Neural crest cell (in vitro differentiated cells): ENCODE measurements at places on chromosomes 12 and 14.

GRCh38 chr12:8513256-8513655 lies at the start of gene CLEC4D:
Gene CLEC4D (plus strand): TSS chr12:8513503. CDS start chr12:8513733, 230 bp downstream.
- no peak for DNase-seq

GRCh38 chr14:20428010-20428365 lies 8.0 kb downstream of the KLHL33 start:
- no peak for DNase-seq

DNA sequence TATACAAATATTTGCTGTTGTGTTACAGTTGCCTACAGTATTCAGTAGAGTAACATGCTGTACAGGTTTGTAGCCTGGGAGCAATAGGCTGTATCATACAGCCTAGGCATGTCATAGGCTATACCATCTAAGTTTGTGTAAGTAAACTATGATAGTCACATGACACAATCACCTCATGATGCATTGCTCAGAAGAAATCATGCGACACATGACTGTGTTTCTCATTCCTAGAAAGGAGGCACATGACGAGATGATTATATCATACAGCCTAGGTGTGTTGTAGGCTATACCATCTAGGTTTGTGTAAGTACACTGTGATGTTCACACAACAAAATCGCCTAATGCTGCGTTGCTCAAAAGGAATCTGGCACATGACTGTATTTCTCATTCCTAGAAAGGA lies 31.9 kb downstream of the NOPCHAP1 start:
- DNase-seq: no peak

DNA sequence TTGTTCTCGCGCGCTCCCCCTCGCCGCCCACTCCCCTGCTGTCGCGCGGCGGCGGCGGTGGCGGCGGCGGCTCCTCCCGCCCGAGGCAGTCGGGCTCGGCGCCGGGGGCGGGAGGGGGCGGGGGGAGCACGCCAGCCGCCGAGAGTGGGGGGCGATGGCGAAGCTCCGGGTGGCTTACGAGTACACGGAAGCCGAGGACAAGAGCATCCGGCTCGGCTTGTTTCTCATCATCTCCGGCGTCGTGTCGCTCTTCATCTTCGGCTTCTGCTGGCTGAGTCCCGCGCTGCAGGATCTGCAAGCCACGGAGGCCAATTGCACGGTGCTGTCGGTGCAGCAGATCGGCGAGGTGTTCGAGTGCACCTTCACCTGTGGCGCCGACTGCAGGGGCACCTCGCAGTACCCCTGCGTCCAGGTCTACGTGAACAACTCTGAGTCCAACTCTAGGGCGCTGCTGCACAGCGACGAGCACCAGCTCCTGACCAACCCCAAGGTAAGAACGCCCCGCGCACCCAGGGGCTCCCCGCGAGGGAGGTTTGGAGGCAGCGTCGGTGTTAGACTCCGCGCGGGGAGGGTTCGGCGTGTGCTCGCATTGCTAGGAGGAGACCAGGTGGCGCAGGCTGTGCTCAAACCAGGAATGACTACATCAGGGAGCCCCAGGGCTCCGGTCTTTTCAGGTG lies 629 bp downstream of the KCNMB4 start:
- peak; percentile 41 for DNase-seq

GRCh38 chr12:10607885-10608458 lies 5.4 kb downstream of the MAGOHB start:
- no peak for DNase-seq

- DNase-seq: no peak
These were observed 15.3 kb downstream of the TNFRSF1A start for GRCh38 chr12:6326316-6327228.

- DNase-seq: no peak
These were observed 15.6 kb downstream of the DTX1 start for GRCh38 chr12:113072136-113072535.

DNA sequence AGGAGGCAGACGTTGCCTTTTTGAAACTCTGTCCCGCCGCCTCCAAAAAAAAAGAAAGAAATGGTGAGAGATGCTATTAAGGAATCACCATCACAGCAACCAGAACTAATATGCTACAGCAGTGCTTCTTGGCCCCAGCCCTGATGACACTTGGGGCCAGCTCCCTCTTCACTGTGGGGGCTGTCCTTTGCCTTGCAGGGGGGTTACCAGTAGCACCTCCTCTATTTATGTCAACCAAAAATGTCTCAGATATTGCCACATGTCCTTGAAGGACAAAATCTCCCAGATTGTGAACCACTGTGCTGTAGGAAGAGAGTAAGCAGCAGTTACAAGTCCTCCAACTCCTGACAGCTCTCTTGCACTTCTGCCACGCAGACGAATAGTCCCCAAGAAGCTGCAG lies 76.4 kb downstream of the LRRC74A start:
- no peak for DNase-seq

GRCh38 chr14:74620497-74620921 lies 8.5 kb upstream of the LTBP2 start:
- no peak for DNase-seq

DNA sequence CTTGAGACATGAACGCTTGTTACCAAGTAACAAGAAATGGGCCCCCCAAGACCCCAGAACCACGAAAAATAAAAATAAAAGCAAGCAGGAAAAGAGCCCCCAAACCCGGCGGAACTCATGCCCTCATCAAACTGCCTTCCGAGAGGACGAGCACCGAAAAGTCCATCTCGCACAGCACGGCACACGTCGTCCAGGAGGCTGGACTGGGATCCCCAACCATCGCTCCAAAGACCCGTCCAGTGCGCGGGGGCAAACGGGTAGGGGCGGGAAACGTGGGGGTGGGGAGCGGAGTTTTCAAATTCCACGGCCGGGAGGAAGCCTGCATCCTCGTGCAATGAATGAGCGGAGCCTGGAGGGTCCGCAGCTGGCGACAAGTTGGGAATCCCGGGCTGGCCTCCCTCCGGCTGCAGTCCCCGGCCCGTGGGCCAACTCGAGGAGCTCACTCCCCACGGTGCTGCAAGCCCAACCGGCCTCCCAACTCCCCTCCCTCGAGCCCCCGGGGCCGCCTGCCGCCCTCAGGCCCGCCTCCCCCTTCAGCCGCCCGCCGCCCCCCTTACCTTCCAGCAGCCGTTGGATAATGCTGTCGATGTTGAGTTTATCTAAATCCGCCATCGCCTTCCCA lies 484 bp downstream of the PPP1CC start:
- no peak for DNase-seq

- no peak for DNase-seq
These were observed 15.4 kb upstream of the TMEM120B start for GRCh38 chr12:121697093-121697698.

GRCh38 chr12:2284321-2284813 lies 231.6 kb downstream of the CACNA1C start:
- DNase-seq: no peak

GRCh38 chr14:65926935-65927700 lies 514.6 kb downstream of the FUT8 start:
- DNase-seq: no peak

GRCh38 chr14:51661504-51661903 lies 9.8 kb downstream of the FRMD6 start:
- DNase-seq: no peak

DNA sequence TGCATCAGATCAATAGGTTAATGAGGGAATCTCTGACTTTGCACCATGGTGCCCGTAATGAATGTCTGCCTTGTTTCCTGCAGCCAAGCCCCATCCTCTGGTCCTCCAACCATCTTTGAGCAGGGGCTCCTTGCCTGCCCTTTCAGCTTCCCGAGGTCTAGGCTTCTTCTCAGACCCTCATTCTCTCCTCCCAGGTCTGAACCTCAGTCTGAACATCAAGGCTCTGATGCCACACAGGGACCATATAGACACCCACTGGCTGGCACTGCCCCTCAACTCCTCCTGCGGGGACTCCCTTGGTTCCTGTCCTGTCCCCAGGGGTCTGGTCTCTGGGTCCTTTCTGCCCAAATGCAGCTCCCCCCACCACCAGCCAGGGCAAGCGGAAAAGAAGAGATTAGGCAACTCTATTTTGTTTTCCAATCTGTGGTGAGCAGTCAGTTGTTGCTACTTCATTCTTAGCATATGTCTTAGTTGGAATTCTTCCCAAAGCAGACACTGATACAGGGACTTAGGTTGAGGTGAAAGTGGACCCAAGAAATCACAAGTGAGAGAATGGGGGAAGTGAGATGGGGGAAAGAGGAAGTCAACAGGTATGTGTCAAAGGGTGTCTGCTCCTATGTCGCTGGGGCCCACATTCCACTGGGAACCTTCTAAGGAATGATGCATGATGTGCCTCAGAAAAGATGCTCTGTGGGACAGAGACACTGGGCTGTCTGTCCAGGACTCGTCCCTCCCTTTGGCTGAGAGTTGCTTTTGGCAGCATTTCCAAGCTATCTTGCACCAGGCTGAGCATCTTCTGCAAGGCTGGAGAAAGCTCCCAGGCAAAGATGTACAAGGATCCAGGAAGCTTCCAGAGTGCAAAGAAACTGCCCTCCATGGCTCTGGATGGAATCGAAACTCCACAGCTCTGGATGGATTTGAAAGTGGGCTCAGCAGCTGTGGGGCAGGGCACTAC lies 1096.5 kb upstream of the TMEM132C start:
- DNase-seq: no peak

DNA sequence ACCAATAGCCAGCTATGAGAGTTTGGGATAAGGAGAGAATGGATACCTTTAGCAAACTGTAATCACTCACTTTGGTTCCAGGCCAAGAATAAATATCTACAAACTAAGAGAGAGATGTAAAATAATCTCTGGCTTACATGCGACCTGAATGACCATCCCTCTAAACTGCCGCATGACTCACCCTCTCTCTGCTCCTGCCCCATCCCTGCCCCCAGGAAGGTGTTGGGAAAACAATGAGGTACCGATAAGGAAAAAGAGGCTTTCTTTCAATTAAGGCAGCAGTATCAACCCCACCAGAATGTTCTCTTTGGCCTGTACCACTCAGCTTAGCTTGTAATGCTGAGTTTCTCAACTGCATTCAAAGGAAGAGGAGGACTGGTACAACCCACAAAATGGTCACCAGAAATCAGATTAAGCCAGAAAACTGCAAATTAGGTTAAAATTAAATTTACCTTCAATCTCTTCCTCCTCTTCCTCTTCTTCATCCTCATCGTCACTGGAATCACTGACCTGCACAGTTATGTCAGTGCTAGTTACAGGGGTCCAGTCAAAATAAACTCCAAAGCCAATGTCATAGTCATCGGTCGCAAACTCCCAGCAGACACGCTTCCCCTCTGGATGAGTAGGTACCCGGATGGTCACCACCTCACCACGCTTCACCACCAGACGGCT lies 22.0 kb downstream of the GSTZ1 start:
- no peak for DNase-seq

GRCh38 chr14:77912754-77913556 lies 113.0 kb downstream of the ADCK1 start:
- no peak for DNase-seq

DNA sequence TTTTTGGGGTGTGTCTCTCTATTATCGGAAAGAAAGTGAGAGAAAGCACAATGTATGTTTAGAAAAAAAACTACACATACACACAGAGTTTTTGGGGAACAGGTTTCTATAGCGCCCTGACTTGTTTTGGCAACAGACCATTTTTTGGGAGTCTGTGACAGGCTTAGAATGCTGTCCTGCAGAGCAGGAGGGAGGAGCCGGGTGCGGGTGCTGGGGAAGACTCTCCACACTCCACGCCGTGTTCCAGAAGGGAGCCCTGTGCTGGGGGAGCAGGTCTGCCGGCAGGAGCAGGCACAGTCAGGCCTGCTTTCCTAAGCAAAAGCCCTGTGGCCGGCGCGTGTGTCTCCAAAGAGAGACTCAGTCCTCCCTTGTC lies 26.5 kb downstream of the CD9 start:
- no peak for DNase-seq

GRCh38 chr14:81435391-81436295 lies 35.5 kb upstream of the STON2 start:
- peak; percentile 27 for DNase-seq

DNA sequence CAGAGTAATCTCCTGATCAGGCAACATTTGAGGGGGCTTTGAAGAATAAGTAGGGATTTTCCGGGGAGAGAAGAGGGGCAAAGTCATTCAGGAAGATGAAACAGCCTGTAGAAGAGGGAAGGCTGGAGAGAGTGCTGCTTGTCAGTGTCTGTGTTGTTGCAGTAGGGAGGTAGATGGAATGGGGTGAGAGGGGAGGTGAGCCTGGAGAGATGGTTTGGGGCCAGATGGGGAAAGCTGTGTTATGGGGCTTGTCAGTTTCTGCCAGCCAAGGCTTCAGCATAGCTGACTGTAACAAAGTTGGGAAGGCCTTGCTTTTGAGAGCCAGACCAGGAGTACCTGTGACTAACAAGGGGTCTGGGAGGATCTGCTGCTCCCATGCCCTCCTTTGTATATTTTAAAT lies 18.0 kb downstream of the BICD1 start:
- DNase-seq: no peak

DNA sequence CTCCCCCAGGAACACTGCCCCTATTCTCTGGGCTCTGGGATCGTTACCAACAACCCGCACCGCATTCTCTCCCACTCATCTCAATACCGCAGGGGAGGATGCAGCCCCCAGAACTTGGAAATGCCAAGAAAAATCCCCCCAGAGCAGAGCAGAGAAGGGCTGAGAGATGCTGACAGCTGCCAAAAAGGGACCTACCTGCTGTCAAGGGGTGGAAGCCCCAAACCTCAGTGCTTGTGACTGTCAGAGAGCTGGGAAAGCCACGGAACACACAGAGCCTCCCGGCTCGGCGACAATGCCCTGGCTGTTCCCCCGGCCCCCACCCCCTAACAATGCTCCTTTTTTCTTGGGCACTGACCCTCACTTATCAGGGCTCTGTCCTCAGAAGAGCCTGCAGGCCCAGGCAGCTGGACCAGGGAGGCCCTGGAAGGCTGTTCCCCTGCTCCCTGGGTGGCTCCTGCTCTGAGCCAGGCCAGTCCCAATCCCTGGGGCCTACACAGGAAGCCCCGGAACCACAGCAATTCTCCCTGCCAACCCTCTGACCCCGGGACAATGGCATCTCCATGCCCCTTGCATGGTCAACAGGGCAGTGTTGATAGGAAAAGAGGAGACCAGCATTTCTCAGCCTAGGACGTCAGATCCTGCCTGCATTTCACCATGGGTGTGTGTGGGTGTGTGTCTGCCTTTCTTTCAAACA lies 78.9 kb downstream of the ITPK1 start:
- DNase-seq: peak; percentile 52

GRCh38 chr14:106694638-106695393 lies 1168.4 kb downstream of the TMEM121 start:
- no peak for DNase-seq

DNA sequence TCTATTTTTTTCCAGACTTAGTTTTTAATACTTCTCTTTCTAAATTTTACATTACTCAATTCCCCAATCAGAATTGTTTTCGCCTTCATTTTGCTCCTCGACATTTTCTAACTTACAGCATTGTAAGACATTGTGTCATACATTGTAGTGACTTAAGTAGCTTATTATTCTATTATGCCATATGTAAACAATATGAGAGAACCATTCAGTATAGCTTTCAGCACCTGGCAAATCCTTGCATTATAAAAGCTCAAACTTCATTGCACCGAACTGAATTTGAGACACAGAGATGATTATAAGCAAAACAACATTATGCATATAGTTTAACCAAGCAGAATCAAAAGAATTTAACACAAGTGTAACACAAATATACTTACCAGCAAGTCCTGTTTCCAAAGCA lies 46.8 kb downstream of the EXOC5 start:
- no peak for DNase-seq

- no peak for DNase-seq
These were observed 115.9 kb downstream of the NAV3 start for GRCh38 chr12:77946541-77947061.
